ENCODE measurements at places on chromosomes 16 and 17.

DNA sequence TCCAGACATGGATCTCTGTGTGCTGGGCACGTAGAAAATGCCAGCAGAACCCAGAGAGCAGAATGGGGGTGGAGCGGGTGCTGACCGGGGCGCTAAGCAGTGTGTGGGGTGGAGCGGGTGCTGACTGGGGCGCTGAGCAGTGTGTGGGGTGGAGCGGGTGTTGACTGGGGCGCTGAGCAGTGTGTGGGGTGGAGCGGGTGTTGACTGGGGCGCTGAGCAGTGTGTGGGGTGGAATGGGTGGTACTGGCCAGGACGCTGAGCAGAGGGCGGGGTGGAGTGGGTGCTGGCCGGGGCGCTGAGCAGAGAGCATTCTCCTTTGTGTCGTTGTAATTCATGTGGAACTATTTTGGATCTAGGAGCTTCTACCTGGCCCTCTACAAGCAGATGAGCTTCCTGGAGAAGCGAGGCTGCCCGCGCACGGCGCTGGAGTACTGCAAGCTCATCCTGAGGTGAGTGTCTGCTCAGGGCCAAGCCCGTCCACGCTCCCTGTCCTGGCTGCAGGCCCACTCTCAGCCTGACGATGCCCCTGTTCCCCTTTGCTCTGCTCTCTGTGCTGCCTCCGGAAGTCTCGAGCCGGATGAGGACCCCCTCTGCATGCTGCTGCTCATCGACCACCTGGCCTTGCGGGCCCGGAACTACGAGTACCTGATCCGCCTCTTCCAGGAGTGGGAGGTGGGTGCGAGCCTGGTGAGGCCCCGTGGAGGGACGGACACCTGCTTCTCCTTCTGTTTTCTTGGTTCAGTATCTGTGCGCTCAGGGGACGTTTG lies 20.3 kb upstream of the MC1R start:
- DNase-seq, result no peak

DNA sequence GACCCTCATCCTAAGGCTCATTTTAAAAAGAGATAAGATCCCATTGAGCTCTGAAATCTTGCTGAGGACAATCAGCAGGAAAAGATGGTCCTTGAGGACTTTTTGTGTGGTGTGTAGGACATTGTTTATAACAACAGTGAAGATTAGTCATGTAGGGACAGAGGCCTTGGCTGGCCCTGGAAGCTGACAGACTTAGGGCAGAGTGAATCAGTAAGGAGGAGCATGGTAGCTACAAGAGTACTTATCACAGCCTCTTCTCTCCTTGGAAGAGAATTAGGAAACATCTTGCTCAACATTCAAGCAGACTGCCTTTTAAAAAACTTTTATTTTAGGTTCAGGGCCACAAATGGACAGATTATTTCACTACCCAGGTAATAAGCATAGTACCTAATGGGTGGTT lies 665.9 kb upstream of the SALL1 start:
- no peak for DNase-seq

DNA sequence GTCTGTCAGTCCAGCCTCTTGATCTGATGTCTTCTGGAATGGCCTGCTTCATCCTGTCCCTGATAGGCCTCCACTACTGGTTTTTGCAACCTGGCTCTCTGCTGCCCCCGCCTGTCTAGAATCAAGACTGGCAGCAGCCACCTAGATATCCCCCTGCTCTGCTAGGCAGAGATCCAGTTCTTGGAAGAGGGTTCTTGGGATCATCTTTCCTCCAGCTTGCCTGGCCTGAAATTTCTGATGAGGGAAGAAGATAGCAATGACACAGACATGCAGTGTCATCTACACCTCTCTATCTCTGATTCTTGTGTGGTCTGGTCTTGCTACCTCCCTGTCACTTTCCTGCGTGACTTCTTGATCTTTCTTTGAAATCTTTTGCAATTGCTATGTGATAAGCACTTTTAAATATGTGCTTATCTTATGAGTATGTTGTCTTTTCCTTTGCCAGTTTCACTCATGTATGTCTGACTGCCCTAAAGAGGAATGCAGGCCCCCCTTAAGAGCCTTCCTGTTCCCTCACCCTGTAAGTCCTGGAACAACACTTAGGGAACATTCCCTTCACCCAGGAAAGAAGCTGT lies 20.3 kb upstream of the NFATC3 start:
- peak; percentile 67 for DNase-seq

- no peak for DNase-seq
Measured at GRCh38 chr16:81651758-81652718, 127.1 kb upstream of the PLCG2 start.

GRCh38 chr17:66455060-66455459 lies 152.6 kb downstream of the PRKCA start:
- DNase-seq, result no peak

- no peak for DNase-seq
Measured at GRCh38 chr17:80798595-80799537, 192.8 kb upstream of the CHMP6 start.

GRCh38 chr17:335691-336090 lies 16.9 kb downstream of the RPH3AL start:
- no peak for DNase-seq

- peak; percentile 58 for DNase-seq
Measured at GRCh38 chr16:75053791-75054555, 55.1 kb downstream of the ZNRF1 start.

GRCh38 chr17:35011671-35012216 lies 31.4 kb downstream of the LIG3 start:
- no peak for DNase-seq

DNA sequence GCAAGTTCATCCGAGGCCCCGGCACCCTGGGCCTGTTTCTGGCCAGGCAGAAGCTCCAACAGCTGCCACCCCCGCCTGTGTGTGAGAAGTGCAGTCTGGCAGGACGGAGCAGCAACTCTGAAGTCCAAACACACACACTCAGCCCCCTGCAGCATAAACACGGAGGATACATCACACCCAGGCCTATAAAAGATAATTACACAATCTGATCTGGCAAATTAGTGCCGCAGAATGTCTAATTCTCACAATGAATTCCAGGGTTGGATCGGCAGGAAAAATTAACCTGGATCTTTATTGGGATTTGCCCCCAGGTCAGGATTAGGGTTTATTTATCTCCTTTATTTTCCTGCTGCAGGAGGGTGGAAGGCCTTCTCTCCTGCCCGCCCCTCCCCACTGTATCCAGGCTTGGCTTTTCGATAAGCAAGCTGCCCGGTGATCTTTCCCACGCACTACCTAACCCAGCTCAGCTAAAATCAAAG lies 311.4 kb downstream of the SOX9 start:
- no peak for DNase-seq
